ENCODE measurements at places on chromosomes 7 and 10.

DNA sequence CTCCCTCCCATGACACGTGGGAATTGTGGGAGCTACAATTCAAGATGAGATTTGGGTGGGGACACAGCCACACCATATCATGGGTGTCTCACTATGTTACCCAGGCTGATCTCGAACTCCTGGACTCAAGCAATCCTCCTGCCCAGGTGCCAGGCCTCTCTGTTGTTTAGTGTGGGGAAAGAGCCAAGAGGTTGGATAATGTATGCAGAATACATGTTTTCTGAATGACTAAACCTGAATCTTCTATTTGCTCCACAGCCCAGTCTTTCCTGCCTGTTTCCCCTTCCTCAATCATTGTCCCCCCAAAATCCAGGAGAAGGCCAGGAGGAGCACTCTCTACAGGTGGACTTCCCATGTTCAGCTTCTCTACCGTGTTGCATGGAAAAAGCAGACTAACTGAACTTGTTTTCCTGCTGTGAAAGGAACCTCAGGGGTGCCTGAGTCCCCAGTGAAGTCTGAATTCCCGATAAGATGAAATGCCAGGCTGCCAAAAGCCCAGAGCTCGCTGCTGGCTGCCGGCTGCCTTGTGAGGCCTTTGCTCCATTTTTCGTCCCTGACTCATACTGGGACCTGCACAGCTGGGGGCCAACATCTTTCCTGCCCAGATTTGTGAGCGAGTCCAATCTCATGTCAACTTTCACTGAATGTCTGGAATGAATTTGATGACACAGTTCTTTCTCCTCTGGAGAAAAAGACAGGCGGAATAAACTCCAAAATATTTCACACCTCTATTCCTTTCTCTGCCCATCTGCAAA is 588.0 kb downstream of the CALN1 start:
- DNase-seq: no peak

DNA sequence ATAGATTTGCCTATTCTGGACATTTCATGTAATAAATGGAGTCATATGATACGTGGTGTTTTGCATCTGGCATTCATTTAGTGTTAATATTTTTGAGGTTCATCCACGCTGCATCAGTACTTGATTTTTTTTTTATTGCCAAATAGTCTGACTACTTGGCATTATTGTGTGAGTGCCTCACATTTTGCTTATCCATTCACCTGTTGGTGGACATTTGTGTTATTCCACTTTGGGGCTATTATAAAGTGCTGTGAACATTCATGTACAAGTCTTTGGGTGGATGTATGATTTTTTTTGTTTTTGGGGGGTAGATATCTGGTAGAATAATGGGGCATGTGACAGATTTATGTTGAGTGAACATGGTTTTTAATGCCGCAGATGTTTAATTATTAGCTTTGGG is 19.7 kb downstream of the CUL1 start:
- DNase-seq: no peak

GRCh38 chr10:108749042-108749441 is 1174.3 kb downstream of the XPNPEP1 start:
- DNase-seq: no peak

DNA sequence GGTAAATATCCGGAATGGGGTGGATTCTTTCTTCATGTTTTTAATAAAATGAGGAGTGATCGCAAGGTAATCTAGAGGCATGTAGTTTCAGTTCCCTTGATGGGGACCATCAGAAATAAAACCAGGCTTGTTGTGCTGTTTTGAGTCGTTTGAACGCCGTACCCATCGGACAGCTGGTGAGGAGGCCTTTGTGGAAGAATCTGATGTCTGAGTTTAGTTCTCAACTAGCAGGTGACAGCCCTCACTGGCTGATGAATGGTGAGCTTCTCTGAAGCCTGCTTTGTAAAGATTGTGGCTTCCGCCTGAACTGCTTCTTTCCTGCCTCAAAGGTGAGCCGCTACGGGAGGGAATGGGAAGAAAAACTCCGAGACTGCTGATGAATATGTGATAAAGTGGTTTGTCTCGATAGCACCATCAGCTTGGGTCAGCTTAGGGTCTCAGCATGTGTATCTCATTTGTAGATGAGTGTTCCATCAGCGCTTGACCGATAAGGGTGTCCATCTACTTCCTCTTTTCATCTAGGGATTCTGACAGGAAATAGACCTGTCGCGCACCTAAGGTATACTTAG is 977 bp downstream of the TMEM248 start:
- DNase-seq: no peak

- no peak for DNase-seq
Measured at GRCh38 chr7:34357068-34357467, 300.9 kb upstream of the NPSR1 start.

- no peak for DNase-seq
Measured at GRCh38 chr10:132554053-132554990, 16.7 kb downstream of the INPP5A start.

DNA sequence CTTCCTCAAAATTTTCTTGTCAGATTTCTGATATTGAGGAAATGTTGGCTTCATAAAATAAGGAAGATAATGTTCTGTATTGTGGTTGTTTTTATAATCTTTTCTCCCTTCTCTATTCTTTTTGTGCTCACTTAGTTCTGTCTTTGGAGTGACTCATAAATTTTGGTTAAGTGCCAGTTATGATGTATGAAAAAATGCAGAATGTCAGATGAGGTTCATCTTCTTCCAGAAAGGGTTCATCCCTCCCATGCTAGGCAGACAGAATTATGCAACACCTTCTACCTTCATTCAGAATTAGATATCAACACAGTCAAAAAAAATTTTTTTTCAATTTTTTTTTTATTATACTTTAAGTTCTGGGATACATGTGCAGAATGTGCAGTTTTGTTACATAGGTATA is 36.6 kb upstream of the CYP2C19 start:
- DNase-seq: no peak

GRCh38 chr7:92763636-92764423 is 72.5 kb downstream of the CDK6 start:
- DNase-seq: no peak

GRCh38 chr7:7751243-7752092 is 33.1 kb upstream of the RPA3 start:
- DNase-seq: no peak

GRCh38 chr7:91267171-91267955 is 3.1 kb downstream of the FZD1 start:
- no peak for DNase-seq

DNA sequence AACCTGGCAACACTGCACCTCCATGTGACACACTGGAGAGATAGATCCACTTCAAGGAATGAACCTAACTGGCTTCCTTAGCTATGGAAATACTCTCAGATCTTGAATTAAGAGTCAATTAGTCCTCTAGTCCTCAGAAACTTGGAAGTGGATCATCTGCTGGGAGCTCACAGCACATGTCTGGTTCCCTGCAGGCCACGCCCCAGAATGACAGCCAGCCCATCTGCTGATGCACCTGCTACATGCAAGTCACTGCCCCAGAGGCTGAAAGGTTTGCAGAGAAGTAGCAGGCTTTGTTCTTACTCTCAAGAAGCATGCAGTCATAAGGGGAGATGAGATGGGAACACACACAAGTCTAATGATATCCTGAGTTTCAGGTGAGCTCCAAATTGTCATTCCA is 275.9 kb downstream of the SKAP2 start:
- no peak for DNase-seq

- no peak for DNase-seq
Measured at GRCh38 chr7:21029006-21029405, 242.3 kb upstream of the SP8 start.

- no peak for DNase-seq
Measured at GRCh38 chr10:22444219-22444788, 99.0 kb downstream of the SPAG6 start.

DNA sequence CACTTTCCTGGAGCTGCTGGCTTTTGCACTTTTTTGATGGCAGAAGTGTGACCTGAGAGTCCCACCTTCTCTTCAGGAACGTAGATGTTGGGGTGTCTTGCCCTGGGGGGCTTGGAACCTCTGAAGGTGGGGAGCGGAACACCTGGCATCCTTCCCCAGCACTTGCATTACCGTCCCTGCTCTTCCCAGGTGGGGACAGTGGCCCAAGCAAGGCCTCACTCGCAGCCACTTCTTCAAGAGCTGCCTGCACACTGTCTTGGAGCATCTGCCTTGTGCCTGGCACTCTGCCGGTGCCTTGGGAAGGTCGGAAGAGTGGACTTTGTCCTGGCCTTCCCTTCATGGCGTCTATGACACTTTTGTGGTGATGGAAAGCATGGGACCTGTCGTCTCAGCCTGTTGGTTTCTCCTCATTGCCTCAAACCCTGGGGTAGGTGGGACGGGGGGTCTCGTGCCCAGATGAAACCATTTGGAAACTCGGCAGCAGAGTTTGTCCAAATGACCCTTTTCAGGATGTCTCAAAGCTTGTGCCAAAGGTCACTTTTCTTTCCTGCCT is 31.1 kb downstream of the PFKFB3 start:
- DNase-seq: no peak

GRCh38 chr7:138195151-138195571 is 118.9 kb downstream of the AKR1D1 start:
- DNase-seq: no peak

- DNase-seq: no peak
Measured at GRCh38 chr7:29208410-29209250, 14.1 kb downstream of the CHN2 start.

- no peak for DNase-seq
Measured at GRCh38 chr10:28996345-28996744, 292.5 kb upstream of the LYZL1 start.

DNA sequence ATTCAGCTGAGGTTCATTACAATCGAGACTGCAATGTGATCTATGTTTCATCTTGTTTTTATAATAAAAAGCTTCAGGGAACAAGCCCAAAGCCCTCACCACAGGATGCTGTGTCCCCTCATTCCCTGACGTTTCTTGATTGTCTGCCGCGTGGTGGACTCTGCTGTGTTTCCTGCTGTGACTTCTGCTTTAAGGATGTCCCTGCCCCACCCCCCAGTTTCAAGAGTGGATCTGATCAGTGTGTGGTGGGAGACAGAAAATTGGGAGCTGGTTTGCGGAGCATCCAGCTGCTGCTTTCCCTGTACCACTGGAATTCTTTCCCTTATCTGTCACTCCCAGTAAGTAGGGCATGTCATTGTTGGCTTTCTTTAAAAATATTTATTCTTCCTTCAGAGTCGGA is 86.2 kb downstream of the CREM start:
- no peak for DNase-seq

DNA sequence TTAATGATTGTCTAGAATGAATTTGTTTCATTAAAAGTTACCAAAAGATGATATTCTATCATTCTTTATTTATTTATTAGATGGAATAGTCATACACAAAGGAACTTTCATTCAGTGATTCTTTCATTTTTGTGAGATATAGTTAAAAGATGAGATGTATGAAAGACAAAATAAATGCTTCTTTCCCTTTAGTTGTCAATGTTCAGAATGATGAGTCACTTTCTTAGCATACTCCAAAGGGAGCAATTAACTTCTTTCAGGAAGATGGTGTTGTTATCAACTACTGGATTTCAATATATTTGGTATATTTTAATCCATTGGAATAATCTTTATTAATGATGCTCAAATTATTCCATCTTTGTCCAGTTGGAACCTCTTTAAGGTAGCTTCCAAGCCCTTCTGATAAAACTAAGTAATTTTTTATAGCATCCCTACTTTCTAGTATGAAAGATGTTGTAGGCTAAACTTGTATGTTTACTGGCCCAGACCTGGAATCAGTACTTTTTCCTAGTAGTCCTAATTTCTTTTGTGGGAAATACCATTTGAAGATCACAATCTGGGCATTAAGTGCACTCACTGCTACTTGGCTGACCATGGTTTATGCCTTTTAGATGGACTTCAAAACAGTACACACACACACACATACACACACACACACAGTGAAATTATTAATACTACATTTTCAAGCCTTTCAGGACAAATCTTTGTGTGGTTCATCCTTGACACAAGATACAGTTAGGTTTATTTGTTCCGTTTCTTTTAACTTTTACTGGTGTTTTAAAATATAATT is 2.5 kb downstream of the GIMAP7 start:
- DNase-seq: no peak

DNA sequence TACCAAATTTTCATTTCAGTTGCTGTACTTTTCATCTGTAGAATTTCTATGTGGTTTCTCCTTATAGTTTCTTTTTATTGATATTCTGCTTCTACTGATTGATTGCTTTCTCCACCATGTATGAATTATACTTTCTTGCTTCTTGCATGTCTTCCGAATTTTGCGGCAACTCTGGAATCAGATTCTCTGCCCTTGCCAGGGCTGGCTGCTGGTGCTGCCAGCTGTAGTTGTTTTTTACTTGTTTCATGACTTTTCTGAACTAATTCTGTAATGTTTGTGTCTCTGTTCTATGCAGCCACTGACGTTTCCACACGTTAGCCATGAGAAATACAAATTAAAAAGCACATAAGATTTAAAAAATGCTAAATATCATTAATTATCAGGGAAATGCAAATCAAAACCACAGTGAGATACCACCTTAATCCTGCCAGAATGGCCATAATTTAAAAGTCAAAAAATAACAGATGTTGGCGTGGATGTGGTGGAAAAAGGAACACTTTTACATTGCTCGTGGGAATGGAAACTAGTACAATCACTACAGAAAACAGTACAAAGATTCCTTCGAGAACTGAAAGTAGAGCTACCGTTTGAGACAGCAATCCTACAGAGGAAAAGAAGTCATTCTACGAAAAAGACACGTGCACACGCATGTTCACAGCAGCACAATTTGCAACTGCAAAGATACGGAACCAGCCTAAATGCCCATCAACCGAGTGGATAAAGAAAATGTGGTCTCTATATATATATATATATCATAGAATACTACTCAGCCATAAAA is 51.5 kb downstream of the MAD1L1 start:
- DNase-seq: no peak

- DNase-seq: no peak
Measured at GRCh38 chr7:81248420-81248819, 329.6 kb upstream of the SEMA3C start.

DNA sequence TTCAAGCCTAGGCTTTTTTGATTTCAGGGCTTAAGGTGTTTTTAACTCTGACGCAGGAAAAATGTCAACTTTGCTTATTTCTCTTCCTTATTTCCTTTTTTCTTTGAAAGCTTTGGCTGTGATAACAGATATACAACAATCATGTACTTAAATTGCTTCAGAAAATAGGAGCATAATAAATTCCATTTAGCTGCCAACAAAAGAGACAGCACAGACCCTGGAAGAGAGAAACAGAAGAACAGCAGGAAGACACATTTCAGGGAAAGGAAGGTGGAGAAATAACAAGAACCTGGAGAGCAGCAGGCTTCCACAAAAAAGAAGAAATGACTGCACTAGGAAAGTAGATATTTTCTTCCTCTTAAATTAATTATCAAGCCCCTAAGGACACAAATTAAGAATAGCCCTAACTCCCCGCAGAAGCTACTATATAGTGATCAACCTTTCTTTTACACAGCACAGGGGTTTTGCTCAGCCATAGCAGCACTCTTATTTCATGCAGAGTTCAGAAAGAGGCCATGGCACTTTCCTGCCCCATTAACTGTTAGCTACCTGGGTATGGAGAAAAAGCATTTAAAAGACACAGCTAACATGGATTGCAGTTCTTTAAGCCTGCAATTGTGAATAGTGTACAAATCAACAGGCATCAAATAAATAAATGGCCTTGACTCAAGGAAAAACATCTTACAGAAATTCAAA is 61.5 kb downstream of the IQUB start:
- DNase-seq: no peak

GRCh38 chr10:109898666-109899355 is 24.5 kb downstream of the XPNPEP1 start:
- no peak for DNase-seq

GRCh38 chr10:37379991-37380390 is 254.6 kb downstream of the ANKRD30A start:
- DNase-seq: no peak

- no peak for DNase-seq
Measured at GRCh38 chr7:104017001-104017400, 27.5 kb upstream of the RELN start.

- no peak for DNase-seq
Measured at GRCh38 chr7:48140001-48140681, 31.1 kb upstream of the ABCA13 start.

Data from esophagus squamous epithelium (tissue), 5 donors.